Activated T-cell treated with anti-CD3 and anti-CD28 coated beads, Interleukin-2, amount 50 U/mL, for 24 hours (primary cell): ENCODE measurements at places on chromosomes 1 and 21.

GRCh38 chr1:248822148-248823032 is 3.3 kb downstream of the SH3BP5L start:
- DNase-seq, result no peak

GRCh38 chr1:20216574-20216973 is 30.3 kb upstream of the PLA2G2C start:
- no peak for DNase-seq

DNA sequence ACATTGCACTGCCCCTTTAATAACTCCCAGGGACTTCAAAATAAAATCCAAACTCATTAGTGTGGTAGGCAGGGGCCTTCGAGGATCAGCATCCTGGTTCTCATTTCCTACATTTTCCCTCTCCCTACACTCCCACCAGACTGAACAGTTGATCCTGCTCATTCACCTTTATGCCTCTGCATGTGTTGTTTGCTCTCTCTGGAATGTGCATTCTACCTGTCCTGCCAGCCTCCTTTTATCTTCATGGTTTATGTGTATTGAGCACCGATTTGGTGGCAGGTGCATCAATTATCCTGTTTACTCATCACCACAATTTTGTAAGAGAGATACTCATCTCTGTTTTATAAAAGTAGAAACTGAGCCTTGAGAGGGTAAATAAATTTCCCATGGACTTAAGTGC is 125.0 kb downstream of the ADSS2 start:
- DNase-seq, result no peak

DNA sequence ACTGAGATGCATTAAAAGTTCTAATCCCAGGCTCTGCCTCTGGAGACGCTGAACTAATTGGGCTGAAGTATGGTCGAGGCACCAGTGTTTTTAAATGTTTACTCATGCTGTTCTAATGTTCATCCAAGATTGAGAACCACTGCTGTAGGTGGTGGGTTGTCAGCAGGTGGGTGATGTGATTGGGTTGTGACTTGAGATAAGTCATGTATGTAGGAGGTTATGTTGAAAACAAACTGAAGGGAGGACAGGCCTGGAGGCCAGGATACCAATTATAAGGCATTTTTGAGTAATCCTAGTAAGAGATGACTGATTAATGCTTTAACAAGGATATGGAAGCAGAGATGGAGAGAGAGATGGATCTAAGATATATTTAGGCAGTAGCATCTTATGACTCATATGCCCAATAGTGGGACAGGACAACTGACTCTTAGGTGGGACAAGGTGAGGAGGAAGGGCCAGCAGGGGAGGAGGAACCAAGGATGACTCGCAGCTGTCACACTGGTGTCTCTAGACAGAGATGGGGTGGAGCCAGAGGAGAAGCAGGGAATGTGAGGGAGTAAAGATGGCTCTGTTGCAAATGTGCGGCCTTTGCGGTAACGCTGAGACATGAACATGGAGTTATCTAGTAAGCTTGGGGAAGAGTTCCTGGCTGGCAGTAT is 29.3 kb downstream of the RAB4A start:
- DNase-seq, result no peak

- DNase-seq, result no peak
Measured at GRCh38 chr1:37052120-37052519, 17.8 kb upstream of the GRIK3 start.

DNA sequence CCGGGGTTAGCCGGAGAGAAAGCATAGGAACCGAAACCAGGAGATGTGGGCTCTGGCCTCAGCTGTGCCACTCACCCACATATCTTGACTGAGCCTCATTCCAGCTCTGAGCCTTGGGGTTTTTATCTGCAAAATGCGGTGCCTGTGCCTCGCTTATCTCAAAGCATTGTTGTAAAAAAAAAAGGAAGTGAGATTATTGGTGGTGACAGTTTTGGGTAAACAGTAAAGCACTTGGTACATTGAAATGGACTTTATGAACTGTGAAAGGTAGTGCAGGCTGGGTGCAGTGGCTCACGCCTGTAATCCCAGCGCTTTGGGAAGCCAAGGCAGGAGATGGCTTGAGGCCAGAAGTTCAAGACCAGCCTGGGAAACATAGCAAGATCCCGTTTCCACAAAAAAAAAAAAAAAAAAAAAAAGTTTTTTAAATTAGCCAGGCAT is 3.8 kb downstream of the PTAFR start:
- DNase-seq, result no peak

DNA sequence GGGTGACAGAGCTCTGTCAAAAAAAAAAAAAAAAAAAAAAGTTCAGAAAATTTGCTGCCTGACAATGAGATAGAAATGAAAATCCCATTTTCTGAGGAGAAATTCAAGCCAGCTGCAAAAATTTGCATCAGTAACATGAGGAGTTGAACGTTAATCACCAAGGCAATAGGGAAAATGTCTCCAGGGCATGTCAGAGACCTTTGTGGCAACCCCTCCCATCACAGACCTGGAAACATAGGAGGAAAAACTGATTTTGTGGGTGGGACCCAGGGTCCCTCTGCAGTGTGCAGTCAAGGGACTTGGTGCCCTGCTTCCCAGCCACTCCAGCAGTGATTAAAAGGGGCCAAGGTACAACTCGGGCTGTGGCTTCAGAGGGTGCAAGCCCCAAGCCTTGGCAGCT is 615.4 kb downstream of the RWDD3 start:
- DNase-seq, result no peak

DNA sequence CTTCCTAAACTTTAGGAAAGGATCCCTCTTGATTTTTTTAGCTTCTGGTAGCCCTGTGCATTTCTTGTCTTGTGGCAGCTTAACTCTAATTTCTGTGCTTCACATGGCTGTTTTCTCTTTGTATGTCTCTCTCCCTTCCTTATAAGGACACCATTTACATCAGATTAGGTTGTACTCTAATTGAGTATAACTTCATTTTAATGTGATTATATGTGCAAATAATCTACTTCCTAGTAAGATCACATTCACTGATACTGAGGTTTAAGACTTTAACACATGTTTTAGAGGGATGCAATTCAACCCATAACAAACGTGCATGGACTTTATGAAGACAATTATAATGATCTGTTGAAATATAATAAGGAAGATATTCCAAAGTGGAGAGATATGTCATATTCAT is 46.7 kb downstream of the RGS4 start:
- DNase-seq, result no peak

- DNase-seq, result peak; percentile 85
Measured at GRCh38 chr1:27284425-27285273, 37.3 kb upstream of the TMEM222 start.

- no peak for DNase-seq
Measured at GRCh38 chr1:15681349-15682292, 2.5 kb upstream of the PLEKHM2 start.

DNA sequence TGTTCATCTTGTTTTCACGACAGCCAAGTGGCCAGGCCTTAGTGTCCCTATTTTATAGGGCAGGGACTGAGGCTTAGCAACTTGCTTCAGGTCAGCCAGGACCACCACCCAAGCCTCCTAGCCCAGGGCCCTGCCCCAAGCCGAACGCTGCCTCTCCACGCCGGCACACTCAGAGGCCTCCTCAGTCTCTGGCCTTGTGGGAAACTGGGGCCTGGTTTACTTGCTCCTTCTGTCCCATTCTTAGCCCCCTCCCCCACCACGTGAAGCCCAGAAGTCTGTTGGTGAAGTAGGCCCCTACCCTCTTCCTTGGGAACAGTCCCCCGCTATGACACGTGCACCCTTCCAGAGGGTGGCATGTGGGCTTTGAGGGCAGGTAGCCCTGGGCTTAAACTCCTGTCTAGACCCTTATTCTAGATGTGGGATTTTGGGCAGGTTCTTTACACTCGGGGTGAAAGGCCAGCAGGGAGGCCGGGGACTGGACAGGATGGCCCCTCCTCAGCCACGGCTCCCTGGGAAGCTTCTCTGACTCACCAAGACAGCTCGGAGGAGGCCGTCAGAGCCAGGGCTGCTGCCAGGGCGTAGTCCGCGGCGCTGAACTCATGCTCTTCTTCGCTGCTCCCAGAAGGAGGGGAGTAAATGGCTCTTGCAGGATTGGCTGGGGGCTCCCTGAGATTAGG is 4.3 kb downstream of the MYOM3 start:
- DNase-seq, result no peak

DNA sequence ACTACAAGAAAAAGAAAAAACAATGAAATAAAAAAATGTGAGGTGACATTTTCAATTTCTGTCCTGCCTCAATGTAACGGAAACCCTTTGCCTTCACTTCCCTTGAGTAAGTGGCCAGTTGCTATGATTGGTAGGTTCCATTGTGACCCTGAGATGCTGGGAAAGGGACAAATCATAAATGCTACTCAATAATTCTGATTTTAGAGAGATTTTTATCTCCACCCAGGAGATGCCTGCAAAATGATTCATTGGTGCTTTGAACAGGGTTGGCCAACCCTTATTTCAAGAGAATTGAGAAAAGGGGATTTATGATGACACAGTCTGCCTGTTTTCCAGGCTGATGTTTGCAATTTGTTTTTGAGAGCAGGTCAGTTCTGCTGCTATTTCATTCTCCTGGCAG is 22.5 kb downstream of the XCL1 start:
- no peak for DNase-seq

GRCh38 chr1:200889571-200889970 is 5.1 kb upstream of the INAVA start:
- DNase-seq, result no peak

DNA sequence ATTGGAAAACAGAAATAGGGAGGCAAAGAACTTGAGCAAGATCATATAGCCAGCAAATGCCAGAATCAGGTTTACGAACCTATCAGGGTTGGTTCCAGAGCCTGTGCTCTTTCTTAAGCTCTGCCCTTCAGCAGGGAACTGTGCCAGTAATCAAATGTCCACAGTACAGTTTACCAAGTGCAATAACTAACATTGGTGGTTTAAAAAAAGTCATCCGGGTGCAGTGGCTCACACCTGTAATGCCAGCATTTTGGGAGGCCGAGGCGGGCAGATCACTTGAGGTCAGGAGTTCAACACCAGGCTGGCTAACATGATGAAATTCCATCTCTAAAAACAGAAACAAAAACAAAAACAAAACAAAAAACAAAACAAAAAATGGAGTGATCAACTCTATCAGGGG is 182.7 kb downstream of the LMX1A start:
- no peak for DNase-seq

GRCh38 chr21:38753114-38753513 is 52.6 kb upstream of the ETS2 start:
- DNase-seq, result no peak

DNA sequence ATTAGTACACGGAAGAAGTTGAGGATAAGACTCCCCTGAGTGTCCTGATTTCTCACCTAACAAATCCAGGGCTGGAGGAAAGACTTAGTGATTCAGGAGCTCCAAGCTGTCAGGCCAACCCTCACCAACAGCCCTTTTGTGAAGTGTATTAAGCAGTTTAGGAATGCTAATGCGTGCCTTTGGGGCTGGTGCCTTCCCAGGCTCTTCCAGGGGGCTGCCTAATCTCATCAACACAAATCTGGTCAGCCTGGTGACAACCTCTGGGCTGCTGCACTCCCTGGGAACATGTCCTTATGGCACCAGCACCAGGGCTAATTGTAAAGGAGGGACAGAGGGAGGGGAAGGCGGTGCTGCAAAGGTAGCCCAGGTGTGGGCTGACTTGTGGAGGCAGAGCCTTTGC is 15.5 kb downstream of the CSMD2 start:
- DNase-seq, result no peak
